A549 treated with AZD2906 at 1 μM for 4 hours (cell line): ENCODE measurements at places on chromosomes 3 and 15. TPM values are rescaled to one million over a fixed set of nuclear protein-coding genes. Genes with fewer than 3 reads are reported as not detected.

The TIGIT gene
- not detected in 5 replicates for total RNA-seq

The FBXW12 gene
- not detected in 5 replicates for total RNA-seq

The HIGD2B gene
- not detected in 5 replicates for total RNA-seq

The INKA1 gene
- total RNA-seq: 1.9 to 2.8 TPM (median 2.3 TPM) in 5 replicates

The ANKUB1 gene
- total RNA-seq: not detected in 5 replicates
